ENCODE measurements at places on chromosomes 7 and 10. TPM values are rescaled to one million over a fixed set of nuclear protein-coding genes. Genes with fewer than 3 reads are reported as not detected.
A peak's percentile ranks its signal among the peaks of the same experiment; 100 is the strongest.

DNA sequence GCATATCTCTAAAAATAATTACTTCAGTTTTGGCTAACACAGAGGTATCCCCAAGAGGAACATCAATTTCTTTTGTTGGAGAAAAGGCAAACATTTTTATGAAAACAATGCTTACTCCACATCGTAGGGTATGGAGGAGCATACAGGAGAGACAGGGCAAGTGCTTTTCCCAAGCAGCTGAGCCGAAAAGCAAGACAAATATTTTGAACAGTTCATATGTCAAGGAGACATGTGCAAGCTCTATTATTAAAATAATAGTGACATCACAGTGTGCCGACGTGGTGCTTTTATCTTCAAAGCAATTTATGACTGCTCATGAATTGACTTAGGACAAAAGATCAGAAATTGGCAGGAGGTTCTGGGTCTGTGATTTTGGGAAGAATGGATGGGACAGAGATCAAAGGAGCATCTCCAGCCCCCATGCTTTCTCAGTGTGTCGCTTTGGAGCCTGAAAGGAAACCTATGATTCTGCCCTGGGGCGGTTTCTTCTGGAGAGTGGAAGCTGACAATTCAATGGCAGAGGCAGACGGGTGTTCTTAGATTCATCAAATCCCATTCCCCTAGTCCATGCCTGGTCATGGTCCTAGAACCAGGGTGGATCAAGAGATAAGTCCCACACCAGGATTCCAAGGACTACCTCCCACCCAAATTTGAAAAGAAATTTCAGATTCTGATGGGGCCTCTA, 97.1 kb downstream of the JCAD start:
- peak; percentile 42 for DNase-seq

DNA sequence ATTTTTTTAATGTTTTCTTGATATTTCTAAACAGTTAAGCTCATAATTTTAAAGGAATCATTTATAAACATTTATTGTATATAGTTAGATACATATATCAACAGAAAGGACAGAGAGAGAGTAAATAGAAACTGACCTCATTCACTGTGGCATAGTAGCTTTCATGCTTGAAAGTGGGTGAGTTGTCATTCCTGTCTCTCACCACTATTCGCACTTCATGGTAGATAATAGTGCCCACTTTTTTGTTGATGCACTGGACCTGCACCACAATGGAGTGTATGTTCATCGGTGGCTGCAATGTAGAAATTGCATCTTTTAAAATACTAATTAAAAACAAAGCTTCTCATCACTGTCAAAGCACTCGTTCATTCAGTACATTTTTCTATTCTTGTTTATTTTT, 432.0 kb downstream of the PCDH15 start:
- DNase-seq: no peak

GRCh38 chr7:24576171-24577025, 3.1 kb downstream of the PALS2 start:
- peak; percentile 77 for DNase-seq

DNA sequence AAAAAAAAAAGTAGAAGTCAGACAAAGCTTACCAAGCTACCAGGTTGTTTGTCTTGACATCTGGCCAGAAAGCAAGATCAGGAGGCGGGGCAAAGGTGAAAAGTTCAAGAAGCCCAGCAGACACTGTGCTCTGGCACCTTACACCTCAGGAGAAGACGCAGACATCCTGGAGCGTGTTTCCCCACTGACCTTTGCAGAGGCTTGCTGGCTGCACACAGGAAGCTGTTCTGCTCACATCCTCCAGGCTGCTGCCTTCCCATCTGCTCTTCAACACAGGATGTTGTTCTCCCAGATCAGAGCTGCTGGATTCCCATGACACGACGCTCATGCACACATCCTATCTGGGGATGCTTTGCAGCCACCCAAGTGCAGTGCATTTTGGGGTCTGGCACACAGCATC, 174.4 kb upstream of the KIAA1217 start:
- DNase-seq: no peak

RGR gene
- not detected for total RNA-seq

SEPTIN7 gene
- 650 TPM for total RNA-seq

LLCFC1 gene
- not detected for total RNA-seq
